HCT116 (cell line): ENCODE measurements at places on chromosomes 3 and 15.

DNA sequence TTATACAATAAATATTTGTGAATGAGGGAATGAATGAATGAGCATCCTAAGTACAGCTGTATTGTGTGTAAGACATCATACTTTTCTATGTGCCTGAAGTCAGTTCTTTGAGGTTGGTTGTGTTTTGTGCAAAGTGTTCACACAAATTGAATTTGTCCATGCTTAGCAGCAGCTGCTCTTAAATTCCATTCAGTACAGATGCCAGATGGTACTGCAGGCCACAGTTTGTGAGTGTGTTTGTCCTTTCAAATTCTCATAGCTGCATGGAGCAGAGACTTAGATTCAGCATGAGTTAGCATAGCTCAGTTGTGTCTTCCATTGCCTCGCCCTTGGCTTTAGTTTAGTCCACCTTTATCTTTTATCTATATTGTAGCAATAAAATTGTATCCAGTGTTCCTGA, 3.8 kb upstream of the ZNF385D start:
- no peak for DNase-seq

DNA sequence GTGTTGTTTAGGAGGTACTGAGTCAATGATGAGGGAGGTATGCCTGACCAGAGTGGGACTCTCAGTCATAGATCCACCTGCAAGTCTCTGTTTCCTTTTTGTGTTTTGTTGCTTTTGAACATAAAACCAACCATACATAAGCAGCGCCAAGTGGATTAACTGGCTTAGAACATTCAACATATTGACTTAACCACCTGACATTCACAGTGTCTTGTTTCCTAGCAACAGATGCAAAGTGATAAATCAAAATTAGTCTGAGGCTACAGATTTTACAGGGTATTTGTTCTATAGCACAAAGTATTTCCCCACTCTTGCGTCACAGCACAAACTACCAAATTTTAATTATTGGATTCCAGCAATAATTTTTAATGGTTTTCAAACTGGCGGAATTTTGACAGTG, 283.8 kb downstream of the BBX start:
- no peak for DNase-seq

DNA sequence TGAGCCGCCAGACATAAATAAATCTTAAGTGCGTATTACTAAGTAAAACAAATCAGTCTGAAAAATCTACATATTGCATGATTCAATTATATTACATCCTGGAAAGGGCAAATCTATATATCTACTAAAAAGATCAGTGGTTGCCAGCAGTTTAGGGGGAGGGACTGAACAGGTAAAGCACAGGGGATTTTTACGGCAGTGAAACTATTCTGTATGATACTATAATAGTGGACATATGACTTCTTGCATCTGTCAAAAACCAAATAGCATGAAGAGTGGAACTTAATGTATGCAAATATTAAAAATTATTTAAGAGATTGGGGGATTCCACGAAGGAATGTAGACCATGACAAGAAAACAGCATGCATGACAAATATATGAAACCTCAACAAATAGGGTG, 111.6 kb downstream of the MYO9A start:
- no peak for DNase-seq

- DNase-seq: no peak
Observed at GRCh38 chr15:64845183-64845611, 3.5 kb downstream of the PLEKHO2 start.

DNA sequence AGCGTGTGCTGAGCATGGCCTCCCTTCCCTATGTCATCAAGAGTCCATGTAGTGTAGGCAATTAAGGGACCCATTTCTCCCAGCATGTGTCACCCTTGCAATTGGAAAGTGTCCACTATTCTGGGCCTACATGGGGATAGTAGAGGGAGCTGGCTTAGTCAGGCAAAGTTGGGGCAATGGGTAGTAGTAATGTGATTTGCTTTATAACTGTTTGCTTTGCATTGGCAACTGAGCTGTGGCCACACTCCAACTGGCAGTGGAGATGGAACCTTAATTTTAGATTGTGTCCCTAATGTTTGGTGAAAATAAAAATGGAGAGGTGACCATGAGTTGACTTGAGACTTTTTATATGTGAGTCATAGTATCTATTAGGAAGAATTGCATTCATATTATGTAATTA, 97.7 kb upstream of the SAMMSON start:
- no peak for DNase-seq
